ENCODE measurements at places on chromosomes 16 and 17. TPM values are rescaled to one million over a fixed set of nuclear protein-coding genes. Genes with fewer than 3 reads are reported as not detected.

Gene PARN
- 33.3 TPM for total RNA-seq

Gene ZNF768
- total RNA-seq = 29.8 TPM

Gene MYH11
- 144 TPM for total RNA-seq

Gene TNFRSF17
- 0.98 TPM for total RNA-seq

Gene OSGIN1
- 3.5 TPM for total RNA-seq

Gene RNF112
- 0.96 TPM for total RNA-seq

Gene NPIPA2
- total RNA-seq = not detected

Gene CRYBA1
- not detected for total RNA-seq

Gene CDT1
- 3.2 TPM for total RNA-seq

Gene KIF22
- 50.2 TPM for total RNA-seq

Gene CA7
- total RNA-seq = not detected

Gene SSTR5
- total RNA-seq = not detected

Gene P2RX1
- total RNA-seq = 1.2 TPM

Gene CCDC154
- 0.48 TPM for total RNA-seq

Gene CLDN6
- not detected for total RNA-seq

Gene CEP295NL
- 2.6 TPM for total RNA-seq

Gene SLC26A11
- 12.0 TPM for total RNA-seq

Gene TBC1D3C
- not detected for total RNA-seq

Gene CTRB1
- not detected for total RNA-seq

Gene KRT24
- total RNA-seq = not detected

Gene SDR42E2
- total RNA-seq = not detected

Gene ZP2
- not detected for total RNA-seq

Gene MMP28
- total RNA-seq = 25.6 TPM

Gene KRT27
- total RNA-seq = not detected

Gene HOXB2
- total RNA-seq = 36.4 TPM

Measured in breast epithelium (tissue), 4 donors.